Fibroblast of skin of scalp (primary cell): ENCODE measurements at places on chromosomes 11 and 22.

DNA sequence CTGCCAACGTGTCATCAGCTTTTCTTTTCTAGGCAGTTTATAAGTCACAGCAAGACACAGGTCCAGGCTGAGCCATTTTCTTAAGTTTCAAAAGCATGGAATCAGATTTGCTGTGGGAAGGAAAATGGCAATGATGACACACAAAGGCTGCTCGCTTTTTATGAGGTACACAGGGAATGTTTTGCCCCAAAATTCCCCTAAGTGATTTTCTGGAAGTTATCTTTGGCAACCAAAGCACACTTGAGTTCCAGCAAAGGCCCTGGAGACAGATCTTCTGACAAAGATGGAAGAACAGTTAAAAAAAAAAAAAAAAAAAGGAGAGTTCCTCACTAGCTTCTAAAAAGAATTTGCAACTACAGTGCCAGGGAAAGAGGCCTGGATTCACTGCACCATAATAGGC lies 260.8 kb downstream of the LARGE1 start:
- DNase-seq = peak; percentile 41

DNA sequence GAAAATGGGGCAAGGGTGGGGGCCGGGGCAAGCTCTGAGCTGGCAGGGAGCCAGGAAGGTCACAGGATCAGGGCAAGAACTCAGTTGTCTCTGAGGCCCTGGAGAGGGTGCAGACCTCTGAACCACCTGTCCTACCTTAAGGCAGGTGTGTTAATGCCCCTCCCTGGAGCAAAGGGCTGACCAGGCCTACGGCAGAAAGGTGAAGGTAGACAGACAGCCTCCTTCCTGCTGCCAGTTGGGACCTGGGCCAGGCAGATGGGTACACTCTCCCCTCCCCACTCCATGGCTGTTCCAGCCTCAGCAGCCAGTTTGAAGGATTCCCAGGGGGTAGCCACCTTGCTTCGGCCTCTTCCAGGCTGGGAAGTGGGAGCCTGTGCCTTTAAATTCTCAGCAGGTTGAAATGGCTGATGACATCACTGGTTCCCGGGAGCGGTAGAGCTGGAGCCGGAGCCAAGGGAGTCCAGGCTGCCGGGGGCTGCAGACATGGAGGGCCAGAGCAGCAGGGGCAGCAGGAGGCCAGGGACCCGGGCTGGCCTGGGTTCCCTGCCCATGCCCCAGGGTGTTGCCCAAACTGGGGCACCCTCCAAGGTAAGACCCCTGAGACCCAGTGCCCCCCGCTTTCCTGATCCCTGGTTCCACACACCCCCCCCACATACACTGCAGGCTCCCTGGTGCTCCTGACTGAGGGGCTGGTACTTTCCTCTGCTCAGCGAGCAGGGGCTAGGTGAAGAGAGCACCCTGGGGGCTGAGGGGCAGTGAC lies at the start of gene INPP5J:
Gene INPP5J (plus strand): TSS at position 435 of the 760 bp plus-strand sequence. CDS start 49 bp downstream, at position 484.
- DNase-seq = peak; percentile 59

DNA sequence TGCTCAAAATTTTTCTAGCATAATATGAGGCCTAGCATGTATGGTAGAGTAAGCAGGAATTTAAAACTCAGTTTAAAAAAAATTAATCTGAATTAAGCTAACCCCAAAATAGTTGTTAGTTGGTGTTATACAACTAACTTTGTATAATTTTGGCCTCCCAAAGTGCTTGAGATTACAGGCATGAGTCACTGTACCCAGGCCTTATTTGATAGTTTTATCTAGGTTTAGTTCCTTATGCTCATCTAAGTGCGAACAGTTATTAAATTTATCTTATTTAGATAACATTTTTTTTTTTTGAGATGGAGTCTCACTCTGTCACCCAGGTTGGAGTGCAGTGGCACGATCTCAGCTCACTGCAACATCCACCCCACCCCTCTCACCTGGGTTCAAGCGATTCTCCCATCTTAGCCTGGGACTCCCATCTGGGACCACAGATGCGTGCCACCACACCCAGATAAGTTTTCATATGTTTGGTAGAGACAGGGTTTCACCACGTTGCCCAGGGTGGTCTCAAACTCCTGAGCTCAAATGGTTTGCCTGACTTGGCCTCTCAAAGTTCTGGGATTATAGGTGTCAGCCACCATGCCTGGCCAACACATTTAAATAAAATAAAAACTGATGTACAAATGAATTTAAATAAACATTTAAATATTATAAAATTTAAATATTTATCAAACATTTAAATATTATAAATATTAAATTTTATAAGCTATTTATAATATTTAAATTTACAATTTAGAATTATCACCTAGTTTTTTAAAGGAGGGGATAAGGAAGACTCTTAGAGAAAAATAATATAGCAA lies 7.5 kb downstream of the IL18 start:
- DNase-seq = no peak

DNA sequence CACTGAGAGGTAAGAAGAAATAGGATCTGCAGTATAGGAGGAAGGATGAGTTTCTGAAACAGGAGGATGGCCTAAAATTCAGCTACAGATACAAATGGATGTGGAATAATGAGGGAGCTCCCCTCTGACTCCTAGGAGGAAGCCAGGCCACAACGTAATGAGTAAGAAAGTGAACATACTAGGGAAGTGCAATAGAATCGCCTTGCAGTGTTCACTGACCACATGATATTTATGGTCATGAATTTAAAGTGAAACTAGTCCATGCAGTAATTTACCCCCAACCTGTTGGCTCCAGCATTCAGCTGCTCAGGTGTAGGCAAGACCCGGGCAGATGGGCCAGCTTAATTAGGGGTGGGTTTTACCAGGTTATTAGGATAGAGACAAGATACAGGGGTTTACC lies 101.7 kb downstream of the DEUP1 start:
- DNase-seq = no peak

DNA sequence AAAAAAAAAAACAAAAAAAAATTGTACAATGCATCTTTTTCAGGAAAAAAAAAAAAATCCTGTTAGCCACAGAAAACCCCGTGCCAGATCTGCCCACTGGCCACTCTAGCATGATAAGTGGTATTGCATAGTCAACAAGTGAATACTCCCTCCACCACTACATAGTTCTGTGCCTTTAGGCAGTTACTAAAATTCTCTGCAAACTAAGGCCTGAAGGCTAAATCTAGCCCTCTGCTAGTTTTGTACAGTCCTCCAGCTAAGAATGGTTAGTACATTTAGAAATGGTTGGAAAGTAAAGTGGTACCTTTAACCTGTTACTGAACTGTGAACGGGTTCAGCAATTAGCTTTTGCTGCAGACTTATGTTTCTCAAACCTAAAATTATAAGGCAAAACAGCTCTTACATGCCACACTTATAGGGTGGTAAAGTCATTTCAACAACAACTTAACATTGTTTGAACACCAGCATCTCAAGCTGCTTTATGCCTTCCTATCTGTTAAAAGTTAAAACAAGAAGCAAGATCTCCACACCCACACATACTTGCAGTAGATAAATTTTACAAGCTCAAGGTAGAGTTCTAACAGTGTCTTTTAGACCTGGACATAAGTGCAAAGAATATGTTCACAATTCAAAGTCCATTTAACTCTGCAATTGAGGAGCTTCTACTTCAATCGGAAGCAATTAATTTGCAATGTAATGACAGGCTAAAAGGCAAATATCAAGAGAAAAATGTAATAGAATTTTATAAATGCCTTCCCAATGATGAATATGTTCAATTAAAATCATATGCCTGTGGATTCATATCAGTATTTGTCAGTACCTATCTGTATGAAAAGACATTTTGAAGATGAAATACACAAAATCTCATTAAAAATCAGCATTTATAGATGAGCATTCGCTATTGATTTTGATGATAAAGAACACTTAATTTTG lies 7.3 kb downstream of the C11orf71 start:
- DNase-seq = no peak

DNA sequence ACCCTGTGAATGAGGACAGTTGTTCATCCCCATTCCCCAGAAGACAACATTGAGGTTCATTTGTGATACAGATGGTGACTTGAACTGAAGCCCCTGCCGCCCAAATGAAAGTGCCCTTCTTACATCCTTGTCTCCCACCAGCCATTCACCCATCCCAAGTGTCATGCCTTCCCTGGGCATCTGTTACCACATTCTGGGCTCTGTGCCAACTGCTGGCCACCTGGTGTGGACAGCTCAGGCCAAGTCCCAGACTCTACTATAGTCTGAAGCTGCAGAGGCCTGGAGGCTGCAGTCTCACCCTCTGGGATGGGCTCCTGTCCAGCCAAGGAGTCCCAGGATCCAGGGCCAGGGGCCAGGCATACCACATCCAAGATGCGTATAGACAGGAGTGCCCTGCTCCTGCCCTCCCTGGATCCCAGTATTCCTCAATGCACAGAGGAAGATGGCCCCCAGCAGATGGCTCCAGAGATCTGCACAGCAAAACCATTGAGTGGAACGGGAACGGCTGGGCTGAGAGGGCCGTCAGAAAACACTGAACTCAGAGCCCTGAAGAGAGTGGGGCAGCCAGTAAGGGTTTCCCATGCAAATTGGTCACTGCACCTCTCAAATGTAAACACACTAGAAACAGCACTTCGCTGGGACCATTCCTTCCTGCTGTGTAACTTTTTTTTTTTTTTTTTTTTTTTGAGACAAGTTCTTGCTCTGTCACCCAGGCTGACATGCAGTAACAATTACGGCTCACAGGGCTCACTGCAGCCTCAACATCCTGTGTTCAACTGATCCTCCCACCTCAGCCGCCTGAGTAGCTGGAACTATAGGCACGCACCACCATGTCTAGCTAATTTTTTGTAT lies 22.8 kb downstream of the ARRB1 start:
- peak; percentile 74 for DNase-seq

DNA sequence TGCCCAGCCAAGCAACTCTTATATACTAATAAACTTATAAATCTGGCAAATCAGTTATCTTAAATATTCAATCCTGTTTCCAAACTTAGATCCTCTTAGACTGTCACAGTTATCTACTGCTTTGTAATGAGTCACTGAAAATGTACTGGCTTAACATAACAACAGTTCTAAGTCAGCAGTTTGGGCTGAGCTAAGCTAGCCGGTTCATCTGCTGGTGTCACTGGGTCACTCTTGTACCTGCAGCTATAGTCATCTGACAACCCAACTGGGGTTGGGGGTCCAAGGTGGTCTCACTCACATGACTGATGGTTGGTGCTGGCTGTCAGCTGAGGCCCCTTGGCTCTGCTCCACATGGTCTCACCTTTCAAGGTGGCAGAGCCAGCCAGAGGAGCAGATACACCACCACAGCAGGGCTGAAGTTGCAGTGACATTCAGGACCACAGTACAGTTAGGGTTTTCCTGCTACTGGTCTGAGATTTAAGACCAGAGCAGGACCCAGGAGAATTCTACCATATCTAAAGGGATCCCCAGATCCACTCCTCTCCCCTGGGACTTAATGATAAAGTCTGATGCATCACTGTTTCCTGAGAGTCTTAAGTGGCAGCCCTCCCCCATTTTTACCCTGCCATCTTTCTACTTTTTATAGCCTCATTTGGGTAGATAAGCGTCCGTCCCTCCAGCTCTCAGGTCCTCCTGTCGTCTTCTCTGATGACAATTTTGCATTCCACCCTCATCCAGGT lies 7.9 kb upstream of the MACROD1 start:
- DNase-seq = no peak

DNA sequence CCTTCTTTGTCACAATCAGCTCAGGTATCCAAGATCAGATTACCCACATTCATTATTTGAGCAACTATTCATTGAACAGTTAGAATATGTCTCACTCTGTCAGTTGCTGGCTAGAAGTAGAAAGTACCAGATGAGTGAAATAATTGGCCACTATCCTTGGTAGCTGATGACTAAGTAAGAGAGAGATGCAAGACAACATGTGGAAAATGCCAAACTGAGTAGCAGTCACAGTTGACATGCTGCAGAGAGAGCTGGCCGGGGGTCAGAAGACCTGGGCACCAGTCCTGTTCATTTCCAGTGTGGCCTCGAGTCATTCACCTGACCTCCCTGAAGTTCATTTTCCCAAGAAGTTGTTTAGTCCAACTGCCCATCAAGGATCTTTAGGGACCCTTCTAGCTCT lies 22.5 kb upstream of the SMIM35 start:
- peak; percentile 12 for DNase-seq

DNA sequence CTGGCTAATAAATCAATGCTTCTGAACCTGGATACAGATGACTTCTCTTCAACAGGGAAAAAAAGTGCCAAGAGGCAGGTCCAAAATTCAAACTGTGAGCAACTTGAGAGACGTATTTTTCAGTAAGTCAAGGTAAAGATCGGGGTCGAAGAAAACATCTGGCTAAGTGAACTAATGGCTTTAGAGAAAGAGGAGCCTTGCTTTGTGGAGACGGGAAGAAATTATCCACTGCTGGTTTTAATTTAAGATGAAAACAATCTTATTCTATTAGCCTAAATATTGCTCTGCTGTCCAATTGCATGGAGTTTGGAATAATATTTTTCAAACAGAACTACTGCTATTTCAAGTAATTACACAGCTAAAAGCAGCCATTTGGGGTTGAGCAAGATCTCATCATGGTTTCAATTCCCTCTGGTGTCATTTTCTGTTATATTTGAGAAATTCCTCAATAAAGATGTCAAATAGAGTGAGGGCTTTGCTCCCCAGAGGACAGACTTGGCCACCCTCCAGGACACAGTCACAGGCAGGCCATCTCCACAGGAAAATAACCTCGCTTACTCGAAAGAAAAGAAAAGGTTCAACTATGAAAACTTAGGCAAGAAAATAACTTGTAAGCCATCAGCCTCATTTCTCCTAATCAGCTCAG lies 29.8 kb downstream of the SCUBE1 start:
- peak; percentile 70 for DNase-seq

GRCh38 chr11:42337786-42338455 lies 878.5 kb upstream of the LRRC4C start:
- no peak for DNase-seq

DNA sequence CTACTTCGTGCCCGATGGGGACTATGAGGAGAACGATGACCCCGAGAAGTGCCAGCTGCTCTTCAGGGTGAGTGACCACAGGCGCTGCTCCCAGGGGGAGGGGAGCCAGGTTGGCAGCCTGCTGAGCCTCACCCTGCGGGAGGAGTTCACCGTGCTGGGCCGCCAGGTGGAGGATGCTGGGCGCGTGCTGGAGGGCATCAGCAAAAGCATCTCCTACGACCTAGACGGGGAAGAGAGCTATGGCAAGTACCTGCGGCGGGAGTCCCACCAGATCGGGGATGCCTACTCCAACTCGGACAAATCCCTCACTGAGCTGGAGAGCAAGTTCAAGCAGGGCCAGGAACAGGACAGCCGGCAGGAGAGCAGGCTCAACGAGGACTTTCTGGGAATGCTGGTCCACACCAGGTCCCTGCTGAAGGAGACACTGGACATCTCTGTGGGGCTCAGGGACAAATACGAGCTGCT lies 751 bp downstream of the FIBIN start:
- DNase-seq = no peak

DNA sequence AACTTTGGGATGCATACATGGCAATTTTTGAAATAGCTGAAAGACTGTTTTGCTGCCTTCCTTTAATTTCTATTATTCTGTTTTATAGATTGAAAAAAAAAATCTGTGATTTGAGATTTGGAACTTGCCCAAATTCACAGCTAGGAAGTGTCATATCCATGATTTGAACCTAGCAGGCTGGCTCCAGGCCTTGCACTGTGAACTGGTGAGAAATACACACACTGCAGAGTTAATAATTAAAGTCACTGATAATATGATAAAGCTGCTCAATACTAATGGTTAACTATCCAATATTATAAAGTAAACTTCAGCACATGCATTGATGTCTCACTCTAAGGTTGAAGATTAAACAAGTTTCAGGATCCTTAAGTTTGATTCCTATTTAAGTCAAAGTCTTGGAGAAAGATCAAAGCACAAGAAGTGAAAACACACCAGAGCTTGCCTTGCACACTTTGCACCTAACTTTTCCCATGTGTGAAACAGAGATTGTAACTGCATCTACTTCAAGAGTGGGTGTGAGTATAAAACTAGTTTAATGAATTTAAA lies 150.6 kb upstream of the CCDC179 start:
- DNase-seq = no peak

GRCh38 chr22:31652088-31652487 lies 9.9 kb downstream of the PISD start:
- DNase-seq = no peak
